ENCODE measurements at places on chromosomes 6 and 20.

DNA sequence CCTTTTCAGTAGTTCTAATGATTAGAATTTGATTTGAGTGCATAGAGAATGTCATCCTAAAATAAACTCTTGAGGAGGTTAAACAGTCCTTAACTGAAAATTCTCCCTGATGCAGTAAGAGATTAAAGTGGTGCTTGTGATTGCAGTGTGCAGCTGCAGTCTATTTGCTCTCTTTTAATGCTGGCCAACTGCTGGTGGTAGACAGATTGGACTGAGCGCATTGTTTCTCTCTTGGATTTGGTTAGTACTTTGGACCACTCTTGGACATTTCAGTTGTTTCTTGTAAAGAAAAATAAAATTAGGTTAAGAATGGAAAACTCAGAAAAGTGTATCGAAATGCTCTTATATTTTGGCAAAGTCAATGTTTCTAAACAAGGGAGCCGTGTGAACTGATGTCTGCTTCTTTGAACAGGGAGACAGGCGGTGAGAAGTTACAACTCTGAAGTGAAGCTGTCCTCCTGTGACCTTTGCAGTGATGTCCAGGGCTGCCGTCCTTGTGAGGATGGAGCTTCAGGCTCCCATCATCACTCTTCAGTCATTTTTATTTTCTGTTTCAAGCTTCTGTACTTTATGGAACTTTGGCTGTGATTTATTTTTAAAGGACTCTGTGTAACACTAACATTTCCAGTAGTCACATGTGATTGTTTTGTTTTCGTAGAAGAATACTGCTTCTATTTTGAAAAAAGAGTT is 127.2 kb downstream of the CD109 start:
- DNase-seq: no peak

DNA sequence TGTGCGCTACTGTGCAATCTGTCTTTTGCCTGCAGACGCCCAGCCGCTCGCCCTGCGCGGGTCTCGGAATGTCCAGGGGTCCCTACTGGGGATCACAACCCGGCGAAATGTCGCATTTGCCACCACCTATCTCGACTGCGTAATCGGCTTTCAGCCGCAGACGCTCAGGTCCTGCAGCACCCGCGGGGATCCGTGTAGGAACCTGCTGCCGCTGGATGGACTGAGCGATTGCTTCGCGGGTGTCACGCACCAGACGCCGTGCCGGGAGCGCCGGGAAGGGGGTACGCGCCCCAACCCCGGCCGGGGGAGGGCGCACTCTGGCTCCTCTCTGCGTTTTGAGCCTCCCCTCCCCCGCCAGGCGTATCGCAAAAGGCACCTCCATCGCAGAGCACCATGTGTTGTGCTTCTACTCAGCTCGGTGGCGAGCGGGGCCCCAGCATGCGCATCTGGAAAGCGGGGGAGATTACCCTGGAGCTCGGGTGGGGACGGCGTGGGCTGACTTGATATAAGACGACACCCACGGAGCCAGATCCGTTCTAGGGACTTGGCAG is 747 bp upstream of the PTPRA start:
- peak; percentile 56 for DNase-seq

DNA sequence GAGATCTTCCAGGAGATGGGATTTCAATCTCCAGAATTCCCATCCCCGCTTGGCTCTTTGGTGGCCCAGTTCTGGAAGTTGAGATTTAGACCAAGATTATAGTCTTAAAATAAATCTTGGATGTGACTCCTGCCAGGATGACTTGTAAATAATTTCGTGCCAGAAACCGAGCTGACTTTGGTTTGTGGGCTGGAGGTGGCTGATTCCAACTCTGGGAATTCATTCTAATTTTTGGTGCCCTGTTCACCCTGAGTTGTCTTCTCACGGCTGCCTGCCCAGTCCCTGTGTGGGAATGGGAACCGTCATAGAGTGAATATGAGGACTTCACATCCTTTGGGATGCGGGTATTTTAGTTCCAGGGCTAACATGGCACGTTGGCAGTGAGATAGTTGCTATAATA is 64.8 kb downstream of the JARID2 start:
- no peak for DNase-seq

DNA sequence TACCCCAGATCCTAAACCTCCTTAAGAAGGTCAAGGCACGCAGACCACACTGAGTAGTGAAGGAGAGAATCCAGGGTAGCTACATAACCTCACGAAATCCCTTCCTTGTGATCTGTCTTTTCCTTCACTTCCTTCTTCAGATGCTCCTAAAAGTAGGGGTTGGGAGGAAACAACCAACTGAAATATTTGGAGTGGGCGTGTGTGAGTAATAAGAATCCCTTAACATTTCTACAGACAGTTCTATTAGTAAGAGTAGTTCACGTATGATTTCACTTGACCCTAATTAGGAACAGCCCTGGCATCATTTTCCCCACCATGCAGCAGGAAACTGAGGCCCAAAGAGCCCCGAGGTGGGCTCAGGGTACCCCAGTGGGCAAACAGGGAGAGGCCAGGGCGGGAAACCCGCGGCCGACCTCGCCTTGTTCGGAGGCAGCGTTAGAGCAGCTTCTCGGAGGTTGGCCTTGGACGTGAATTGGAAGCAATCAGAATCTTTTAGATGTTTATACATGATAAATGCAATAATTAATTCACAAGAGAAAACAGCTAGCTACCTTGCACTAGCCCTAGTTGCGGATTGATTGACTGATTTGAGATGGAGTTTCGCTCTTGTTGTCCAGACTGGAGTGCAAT is 859 bp upstream of the RAE1 start:
- no peak for DNase-seq

DNA sequence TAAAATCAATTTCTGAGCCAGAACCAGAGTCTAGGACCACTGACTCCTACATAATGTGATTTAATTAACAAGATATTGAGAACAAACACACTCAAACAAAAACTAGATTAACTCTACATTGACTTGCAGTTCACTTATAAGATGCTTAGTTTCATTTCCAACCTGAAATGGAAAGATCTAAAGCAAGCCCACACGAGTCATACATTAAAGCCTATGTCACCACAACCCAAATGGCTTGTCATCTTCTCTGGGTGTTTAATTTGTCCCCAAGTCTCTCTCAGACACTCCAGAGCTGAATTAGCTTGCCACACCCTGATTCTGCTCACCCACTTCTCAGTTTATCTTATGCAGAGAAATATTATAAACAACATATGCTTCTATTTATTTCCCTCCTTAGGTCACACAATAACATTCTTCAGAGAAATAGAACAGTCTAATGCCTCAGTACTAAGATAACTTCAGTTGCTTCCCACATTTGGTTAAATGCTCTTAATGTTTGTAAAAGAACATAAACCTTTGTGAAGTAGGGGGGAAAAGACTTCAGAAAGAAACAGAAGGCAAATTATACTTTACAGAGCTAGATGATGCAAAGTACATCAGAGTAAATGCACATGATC is 8.8 kb upstream of the FBXO30 start:
- DNase-seq: no peak

DNA sequence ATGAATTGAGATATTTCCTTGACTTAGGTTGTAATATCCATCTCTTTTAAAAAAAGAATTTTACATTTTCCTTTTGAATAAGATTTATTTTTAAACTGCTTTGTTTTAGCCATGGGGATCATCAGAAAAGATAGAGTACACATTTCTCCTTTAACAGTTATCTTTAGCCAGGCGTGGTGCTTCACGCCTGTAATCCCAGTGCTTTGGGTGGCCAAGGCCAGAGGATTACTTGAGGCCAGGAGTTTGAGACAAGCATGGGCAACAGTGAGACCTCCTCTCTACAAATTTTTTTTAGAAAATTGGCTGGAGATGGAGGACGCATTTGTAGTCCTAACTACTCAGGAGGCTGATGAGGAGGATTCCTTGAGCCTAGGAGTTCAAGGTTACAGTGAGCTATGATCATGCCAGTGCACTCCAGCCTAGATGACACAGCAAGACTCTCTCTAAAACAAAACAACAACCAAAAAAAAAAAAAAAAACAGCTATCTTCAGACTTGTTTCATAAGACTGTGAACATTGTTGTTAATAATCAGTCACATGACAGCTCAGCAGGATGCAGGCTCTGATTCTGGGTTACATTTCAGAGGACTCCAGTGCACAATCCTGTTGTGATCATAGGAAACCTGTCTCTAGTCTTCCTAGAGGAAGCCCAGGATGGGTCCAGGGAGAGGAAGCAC is 2.0 kb upstream of the SLC17A3 start:
- no peak for DNase-seq

- DNase-seq: no peak
These were observed 21.4 kb downstream of the NCR2 start for GRCh38 chr6:41356825-41357224.

DNA sequence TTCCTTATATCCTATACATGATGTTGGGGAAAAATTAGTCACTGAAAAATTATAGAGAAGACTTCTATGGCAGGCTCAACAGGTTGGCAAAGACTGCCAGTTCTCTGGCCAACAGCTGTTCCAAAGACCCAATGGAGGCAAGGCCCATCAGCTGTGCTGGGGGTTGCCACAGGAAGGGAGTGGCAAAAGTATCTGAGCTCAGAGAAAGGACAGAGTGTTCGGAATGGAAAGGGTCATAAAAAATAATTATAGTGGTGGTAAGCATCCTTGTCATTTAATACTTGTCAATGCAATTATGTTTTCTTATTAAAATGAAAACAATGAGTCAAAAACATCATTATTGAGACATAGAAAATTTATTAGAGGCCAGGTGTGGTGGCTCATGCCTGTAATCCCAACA is 36.1 kb downstream of the FASTKD5 start:
- no peak for DNase-seq

DNA sequence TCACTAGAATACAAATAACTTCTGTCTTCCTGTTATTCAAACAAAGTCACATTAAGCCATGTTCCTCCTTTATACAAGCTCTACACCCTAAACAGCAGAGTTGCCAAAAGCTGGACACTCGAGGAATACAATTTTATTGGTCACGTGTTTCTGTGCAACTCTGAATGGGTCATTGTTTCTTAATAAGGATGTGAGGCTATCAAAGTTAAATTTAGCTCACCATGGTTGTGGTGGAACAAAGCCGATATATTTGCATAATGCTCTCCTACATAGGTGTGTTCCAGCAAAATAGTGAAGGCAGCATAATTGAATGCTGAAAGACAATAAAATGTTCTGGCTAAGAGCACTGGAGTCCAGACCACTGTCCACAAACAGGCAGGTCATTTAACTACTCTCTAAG is 36.9 kb upstream of the CD2AP start:
- no peak for DNase-seq

DNA sequence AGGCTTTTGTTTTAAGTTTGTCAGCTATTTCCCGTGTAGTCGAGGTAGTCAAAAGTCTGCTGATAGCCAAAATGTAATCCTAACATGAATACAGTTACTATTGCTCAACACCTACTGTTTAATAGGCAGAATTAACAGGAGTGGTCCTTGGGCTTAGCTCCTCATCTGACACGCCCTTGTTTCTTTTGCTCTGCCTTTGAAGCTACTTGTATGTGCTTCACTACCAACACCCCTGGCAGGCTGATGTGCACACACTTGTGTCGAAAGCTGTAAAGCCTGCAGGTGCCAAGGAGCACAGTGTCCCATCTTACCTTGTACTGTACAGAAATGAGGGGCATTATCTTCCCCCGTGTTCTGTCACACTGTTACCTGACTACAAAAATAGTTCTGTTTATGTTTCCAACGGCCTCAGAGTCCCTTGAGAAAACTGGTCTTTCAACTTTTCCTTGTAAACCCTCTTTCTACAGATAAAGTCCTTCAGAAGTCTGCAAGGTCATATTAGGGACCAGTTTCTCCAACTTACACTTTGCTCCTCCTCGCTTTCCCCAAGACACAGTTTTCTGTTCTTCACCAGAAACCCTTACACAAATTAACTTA is 9.3 kb downstream of the SDHAF4 start:
- DNase-seq: no peak

DNA sequence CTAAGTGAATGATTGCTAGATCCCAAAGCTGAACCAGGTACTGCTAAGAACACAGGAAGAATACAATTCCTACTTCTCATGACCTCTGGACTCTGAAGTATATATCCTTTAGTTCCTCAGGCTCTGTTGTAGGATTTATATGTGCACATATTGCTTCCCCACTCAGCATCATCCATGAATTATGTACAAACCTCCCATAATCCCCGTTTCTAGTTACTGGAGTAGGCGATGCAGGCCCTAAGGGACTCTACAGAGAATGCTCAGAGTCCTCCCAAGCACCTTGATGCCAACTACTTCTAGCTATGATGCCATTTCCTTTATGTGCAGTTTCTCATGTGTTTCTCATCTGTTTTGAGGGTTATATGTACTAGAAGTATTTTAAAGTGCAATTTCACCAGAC is 154.9 kb upstream of the EPHA7 start:
- DNase-seq: no peak

DNA sequence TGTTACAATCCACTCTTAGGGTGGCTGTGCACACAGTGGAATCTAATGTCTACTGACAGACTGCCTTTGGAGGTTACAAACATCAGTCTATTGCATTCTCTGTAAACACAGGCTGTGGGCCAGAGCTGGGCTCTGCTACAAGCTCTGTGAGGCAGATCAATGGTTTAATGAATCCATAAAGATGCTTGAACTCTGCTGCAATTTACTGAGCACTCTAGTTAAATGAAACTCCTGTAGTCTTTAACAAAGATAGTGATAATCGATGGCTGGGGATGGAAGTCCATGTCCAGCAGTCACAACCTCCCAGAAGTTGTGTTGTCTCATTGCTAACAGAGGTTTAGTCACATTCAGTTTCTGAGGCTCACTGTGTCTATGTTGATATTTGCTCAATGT is 50.5 kb downstream of the SOBP start:
- peak; percentile 66 for DNase-seq

- DNase-seq: no peak
These were observed at the start of gene XKR7 for GRCh38 chr20:31967830-31968249. Gene XKR7 (plus strand): TSS chr20:31968151. CDS start chr20:31968176, 25 bp downstream.
